Amygdala (tissue), 56 donors: ENCODE measurements at places on chromosomes 3 and 15.

- DNase-seq: no peak
Observed at GRCh38 chr15:71657141-71657540, 153.2 kb upstream of the NR2E3 start.

DNA sequence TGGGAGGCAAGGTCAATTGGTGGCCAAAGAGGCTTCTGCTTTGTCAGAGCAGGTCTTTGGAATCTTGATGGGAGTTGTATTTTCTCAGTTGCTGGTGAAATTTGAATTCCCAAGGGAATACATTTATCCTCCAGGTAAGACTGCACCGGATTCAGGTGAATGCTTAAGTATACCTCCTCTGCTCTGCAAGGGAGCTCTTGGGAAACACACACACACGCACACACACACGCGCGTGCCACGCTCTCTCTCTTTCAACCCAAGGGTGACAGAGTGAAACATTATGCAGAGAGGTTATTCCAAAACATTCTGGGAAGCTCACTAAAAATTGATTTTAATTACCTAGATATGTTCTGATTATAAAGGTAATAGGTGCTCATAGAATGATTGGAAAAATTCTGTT is 33.7 kb downstream of the ST6GAL1 start:
- no peak for DNase-seq

DNA sequence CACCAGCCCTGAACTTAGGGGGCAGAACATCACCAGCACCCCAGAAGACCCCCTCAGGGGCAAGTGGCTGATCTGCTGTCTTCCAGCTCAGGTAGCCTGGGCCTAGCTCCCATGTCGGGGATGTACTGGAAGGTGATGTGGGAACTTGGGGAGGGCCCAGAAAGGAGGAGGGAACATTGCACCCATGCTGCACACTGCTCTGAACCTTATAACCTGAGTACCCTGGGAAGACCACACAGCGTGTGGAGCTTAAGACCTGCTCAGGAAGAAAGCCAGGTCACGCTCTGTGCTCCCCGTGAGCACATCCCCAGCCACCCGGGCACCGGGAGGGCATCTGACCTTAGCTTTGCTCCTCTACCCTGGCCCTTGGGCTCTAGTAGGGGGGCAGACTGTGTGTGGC is 159.4 kb downstream of the ATP10A start:
- no peak for DNase-seq

DNA sequence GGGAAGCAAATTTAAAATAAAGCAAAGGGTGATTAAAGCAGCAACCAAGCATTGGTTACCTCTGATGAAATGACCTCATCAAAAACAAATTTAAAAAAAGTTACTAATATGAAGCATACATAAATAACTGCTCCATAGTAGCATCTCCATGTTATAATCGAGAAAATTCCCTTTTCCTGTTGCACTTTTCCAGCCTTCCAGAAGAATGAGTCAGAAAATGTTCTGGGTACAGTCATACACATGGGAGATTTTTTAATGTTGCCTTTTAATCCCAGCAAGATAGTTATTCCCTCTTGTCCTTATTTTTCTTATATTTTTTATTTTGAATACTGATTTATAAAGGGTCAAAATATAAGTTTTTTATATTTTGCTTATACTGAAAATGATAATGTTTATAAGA is 2.6 kb upstream of the TMCO5A start:
- no peak for DNase-seq

GRCh38 chr15:52069559-52069958 is 43.0 kb downstream of the BCL2L10 start:
- no peak for DNase-seq
